Endodermal cell (in vitro differentiated cells): ENCODE measurements at places on chromosomes 1 and 21. TPM values are rescaled to one million over a fixed set of nuclear protein-coding genes. Genes with fewer than 3 reads are reported as not detected.

The PADI3 gene
- total RNA-seq: 0.18 and 0.29 TPM in 2 replicates

DNA sequence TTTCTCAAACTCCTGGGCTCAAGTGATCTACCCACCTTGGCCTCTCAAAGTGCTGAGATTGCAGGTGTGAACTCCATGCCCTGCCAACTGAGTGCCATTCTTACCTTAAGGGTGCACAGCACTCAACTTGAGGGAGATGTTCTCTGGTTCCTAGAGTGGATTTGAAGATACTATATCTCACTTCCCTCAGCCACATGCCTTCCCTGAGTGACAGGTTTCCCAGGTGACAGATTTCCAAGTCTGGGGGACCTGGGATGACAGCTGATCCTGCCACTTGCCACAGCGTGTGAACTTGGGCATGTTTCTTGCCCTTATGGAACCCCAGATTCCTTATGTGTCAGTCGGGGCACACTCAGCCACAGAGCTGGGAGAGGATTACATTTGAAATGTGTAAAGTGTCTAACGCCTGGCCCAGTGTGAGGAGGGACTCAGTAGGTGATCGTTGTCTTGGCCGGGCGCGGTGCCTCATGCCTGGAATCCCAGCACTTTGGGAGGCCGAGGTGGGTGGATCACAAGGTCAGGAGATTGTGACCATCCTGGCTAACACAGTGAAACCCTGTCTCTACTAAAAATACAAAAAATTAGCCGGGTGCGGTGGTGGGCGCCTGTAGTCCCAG lies 29.6 kb upstream of the BTG2 start:
- H3K27ac ChIP-seq: no peak overlapping the region
- peak; percentile 52 for DNase-seq
- H3K4me3 ChIP-seq: no peak overlapping the region
- H3K4me1 ChIP-seq: peaks cover 20% of the 10 kb centered on the region
- H3K36me3 ChIP-seq: no peaks in the 10 kb centered on the region
- H3K27me3 ChIP-seq: peaks cover 11% of the 10 kb centered on the region

GRCh38 chr1:19149736-19150135 lies 60.3 kb downstream of the UBR4 start:
- H3K36me3 ChIP-seq: peaks cover 100% of the 10 kb centered on the region
- no peak for DNase-seq
- no peak overlapping the region for H3K27ac ChIP-seq
- no peak overlapping the region for H3K4me3 ChIP-seq
- no peaks in the 10 kb centered on the region for H3K4me1 ChIP-seq

- no peak for DNase-seq
- H3K4me3 ChIP-seq: no peak overlapping the region
- H3K27me3 ChIP-seq: no peaks in the 10 kb centered on the region
- no peaks in the 10 kb centered on the region for H3K4me1 ChIP-seq
- H3K36me3 ChIP-seq: no peaks in the 10 kb centered on the region
Measured at GRCh38 chr1:206570529-206570928, 41.7 kb downstream of the EIF2D start.

GRCh38 chr1:174352883-174353608 lies 94.7 kb upstream of the GPR52 start:
- no peaks in the 10 kb centered on the region for H3K27me3 ChIP-seq
- H3K27ac ChIP-seq: no peak overlapping the region
- no peaks in the 10 kb centered on the region for H3K36me3 ChIP-seq
- no peak for DNase-seq
- H3K4me3 ChIP-seq: no peak overlapping the region

- no peak for DNase-seq
- H3K36me3 ChIP-seq: no peaks in the 10 kb centered on the region
- no peak overlapping the region for H3K4me3 ChIP-seq
- H3K27me3 ChIP-seq: no peaks in the 10 kb centered on the region
- H3K27ac ChIP-seq: no peak overlapping the region
Measured at GRCh38 chr1:207084232-207084631, 4.4 kb upstream of the C4BPB start.
